NCI-H2107 (cell line): ENCODE measurements at places on chromosomes 7 and 10.

GRCh38 chr7:150365673-150366398 lies 2.8 kb upstream of the REPIN1 start:
- no peak for DNase-seq

- no peak for DNase-seq
Measured at GRCh38 chr10:64458306-64458705, 937.1 kb downstream of the REEP3 start.

DNA sequence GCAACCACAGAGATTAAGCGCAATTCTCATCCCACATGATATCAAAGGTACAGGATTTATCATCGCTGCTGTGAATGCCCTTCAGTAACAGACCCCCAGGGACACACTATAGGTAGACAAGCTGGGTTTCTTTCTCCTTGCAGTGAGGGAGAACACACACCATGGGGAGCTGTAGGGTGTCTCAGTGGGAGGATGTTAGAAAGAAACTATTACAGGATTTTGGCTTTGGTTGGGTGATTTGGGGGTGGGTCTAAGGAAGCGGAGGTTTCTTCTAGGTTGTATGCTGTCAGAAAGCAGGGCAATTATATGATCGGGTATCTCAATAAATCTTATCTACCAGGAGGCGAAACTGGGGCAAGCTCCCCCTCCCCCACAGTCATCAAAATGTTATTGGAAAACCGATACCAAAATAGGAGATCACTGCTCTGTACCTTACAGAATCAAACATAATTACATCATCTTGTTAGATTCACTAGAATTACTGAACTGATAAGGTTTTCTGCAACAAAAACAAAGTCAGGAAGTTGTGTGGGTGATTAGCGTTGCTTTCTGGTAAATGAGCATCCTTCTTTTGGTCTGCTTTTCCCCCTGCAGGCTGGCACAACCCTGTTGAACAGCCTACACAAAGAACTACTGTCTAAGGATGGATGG lies 209.7 kb downstream of the TEX36 start:
- no peak for DNase-seq

- DNase-seq = no peak
Measured at GRCh38 chr7:133854739-133855138, 272.4 kb upstream of the LRGUK start.

GRCh38 chr10:63431962-63432797 lies 33.6 kb downstream of the JMJD1C start:
- no peak for DNase-seq

DNA sequence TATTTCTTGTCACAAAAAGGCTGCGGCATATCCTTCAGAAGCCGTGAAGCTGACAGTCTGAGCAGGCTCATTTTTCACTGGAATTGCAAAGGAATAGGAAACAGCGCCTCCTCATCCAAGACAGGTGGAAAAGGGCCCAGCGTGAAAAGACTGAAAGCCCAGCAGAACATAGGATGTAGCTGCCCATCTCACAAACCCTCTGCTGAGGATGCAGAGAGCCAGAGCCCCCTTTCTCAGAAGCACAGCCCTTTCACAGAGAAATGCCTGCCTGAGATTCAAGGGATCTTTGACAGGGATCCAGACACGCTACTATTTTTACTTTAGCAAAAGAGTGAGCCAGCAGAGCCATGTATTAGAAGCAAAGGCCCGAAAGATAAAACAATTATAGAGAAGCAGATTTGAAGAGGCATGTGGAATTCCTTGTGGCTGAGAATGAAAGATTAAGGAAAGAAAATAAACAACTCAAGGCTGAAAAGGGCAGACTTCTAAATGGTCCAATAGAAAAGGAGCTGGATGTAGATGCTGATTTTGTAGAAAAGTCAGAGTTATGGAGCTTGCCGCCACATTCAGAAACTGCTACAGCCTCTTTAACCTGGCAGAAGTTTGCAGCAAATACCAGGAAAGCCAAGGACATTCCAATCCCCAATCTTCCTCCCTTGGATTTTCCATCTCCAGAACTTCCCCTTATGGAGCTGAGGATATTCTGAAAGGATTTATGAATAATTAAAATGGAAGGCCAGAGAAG lies 36.9 kb downstream of the GDI2 start:
- no peak for DNase-seq

DNA sequence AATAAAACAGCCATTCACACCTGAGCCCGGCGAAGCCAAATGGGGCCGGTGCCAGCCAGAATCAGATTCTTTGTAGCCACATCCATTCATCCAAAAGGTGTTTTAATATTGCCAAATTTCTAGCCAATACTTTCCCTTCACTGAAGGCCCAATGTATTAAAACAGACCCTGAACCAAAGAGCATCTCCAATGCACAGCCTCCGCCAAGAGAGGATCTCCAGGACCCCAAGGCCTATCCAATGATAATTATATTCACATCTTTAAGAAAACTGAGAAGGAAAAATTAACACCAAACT lies 12.2 kb downstream of the EBF3 start:
- no peak for DNase-seq

- DNase-seq = no peak
Measured at GRCh38 chr10:47043928-47044538, 132.8 kb downstream of the PTPN20 start.

- no peak for DNase-seq
Measured at GRCh38 chr10:101575580-101576210, 12.4 kb downstream of the POLL start.

DNA sequence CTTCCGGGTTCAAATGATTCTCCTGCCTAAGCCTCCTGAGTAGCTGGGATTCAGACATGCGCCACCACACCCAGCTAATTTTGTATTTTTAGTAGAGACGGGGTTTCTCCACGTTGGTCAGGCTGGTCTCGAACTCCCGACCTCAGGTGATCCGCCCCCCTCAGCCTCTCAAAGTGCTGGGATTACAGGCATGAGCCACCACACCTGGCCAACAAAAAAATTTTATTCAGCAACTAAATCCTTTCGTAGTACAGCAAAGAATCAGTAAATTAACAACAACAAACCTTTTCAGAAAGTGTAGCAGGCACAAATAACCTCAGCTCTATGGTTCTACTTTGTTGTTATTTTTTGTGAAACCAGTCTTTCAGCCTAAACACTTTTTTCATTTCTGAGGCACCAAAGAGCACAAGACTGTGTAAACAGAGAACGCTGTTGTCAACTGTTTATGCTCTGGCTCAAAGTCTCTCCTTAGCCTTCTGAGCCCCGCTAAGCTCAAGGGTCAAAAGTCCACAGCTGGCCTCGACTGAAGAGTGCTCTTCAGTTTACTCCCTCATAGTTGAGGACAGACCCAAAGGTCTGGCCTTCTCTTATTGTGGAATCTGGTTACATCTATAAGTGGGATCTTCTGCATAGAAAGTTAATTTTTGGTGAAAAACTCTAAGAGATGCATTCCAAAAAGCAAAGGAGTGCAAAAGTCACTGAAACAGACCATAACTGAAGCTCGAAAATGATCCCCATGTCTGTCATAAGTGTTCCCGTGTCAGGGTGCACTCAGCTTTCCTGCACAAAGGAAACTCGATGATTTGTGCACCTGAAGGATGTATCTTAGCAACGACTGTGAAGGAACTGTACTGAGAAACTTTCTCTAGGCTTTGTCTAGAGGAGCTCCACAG lies 24.6 kb upstream of the DDX50 start:
- DNase-seq = no peak

DNA sequence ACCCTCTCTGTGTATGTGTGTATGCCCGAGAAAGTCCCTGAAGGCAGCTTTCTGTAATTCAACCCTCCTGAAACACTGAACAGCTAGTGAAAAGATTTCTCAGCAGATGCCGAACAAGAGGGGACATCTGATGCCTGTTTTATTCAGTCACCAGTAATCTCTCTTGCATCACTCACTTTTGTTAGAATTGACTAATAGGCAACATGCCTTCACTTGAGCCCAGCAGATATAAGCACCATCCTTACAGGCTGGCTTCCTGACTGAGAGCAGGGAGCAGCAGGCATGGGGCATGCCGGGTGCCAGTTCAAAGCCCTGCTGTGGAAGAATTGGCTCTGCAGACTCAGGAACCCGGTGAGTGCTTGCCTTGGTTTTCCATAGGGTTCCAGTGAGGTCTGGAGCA lies at the start of gene ABCA13:
Gene ABCA13, plus strand, starts transcription at position 257 of the 400 bp plus-strand sequence. Its CDS starts 26 bp downstream, at position 283.
- no peak for DNase-seq

DNA sequence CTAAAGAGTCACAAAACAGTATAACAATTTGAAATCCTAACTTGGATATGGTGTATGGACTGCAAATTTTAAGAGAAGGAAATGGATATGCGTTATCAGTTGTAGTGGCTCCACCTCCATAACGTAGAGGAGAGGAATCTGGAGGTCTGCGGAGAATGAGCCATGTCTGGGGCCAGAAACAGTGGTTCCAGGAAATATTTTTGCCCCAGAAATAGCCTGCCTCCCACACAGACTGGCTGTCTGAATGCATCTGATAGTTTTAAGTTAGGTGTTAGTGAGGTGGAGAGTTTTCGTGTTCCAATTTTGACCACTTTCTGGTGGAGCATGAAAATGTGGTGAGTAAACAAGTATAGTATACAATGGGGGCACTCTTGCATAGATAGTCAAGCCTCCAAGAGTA lies 1.6 kb downstream of the PHTF2 start:
- DNase-seq = no peak

- peak; percentile 11 for DNase-seq
Measured at GRCh38 chr10:75408911-75409885, 7.6 kb upstream of the ZNF503 start.

DNA sequence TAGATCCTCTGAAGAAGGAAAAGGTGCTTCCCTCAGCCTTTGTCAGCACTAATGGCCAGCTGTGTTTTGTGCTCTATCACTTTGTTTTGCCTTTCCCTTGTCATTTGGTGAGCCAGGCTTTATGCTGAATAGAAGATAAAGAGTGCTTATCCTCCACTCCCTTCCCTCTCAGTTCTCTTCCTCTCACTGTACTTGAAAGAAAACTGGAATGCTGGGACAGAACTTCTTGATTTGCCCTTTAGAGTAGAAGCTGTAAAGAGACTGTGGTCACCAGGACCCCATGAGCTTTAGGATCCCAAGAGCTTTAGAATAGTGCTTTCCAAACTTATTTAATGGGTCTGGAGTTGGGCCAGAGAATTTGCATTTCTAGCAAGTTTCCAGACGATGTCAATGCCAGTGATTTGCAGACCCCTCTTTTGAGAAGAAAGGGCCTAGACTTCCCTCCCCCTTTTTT lies 81.4 kb downstream of the LRRC4 start:
- no peak for DNase-seq
